ENCODE measurements at places on chromosomes 12 and 14.

DNA sequence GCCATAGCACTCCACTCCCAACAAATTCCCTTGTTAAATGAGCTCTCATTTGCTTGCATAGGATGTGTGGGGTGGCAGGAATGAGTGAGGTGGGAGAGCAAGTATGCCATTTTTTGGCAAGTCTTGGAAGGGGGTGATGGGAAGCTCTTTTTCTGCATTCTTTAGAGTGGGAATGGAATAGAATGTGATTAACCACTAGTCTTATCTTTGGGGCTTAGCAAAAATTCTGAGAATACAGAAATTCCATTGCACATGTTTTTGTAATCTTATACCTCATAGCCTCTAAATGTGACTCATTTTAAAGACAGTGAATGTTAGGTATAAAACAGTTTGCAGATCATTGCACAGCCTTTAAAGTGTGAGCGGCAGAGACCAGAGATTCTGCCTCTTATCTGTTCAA is 28.4 kb upstream of the NEDD1 start:
- DNase-seq, result no peak

DNA sequence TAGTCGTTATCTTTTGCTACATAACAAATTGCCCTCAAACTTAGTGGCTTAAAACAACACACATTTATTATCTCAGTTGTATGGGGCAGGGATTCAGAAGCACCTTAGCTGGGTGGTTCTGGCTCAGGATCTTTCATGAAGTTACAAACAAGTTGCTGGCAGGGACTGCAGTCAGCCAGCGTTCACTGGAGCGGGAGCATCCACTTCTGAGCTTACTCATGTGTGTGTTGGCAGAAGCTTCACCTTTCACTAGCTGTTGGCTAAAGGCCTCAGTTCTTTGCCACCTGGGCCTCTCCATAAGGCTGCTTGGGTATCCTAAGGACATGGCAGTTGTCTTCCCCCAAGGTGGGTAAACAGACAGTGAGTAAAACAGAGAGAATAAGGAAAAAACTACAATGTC is 365.7 kb downstream of the RPS29 start:
- no peak for DNase-seq

- DNase-seq, result no peak
Measured at GRCh38 chr12:124833693-124834122, 30.0 kb downstream of the SCARB1 start.

DNA sequence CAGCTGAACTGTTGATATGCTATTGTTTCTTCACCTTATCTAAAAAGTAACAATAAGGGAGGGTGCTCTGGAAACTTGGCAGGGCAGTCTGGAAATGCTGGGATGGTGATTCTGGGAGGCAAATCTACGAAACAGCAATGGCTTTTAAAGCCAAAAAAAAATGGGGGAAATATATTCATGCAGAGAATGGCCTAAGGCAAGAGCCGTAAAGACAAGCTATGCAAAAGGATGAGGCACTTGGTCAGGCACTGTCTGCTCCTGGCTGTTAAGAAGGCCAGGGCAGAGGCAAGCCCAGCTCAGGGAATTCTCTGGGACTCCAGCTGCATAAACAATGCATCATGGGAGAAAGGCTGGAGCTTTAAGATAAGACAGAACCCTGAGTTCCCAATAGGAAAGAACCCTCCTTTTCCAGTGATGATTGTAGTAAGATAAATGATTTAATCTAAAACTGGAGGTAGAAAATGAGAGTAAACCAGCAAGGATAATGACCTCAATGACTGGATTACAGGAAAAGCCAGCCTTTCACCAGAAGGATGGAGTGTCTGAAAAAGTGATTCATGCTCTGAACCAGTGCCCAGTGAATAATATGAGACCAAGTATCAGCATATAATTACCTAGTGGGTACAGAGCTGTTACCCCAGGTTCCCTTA is 46.0 kb downstream of the ITPR2 start:
- DNase-seq, result no peak

GRCh38 chr12:26010293-26010821 is 51.9 kb downstream of the RASSF8 start:
- no peak for DNase-seq

DNA sequence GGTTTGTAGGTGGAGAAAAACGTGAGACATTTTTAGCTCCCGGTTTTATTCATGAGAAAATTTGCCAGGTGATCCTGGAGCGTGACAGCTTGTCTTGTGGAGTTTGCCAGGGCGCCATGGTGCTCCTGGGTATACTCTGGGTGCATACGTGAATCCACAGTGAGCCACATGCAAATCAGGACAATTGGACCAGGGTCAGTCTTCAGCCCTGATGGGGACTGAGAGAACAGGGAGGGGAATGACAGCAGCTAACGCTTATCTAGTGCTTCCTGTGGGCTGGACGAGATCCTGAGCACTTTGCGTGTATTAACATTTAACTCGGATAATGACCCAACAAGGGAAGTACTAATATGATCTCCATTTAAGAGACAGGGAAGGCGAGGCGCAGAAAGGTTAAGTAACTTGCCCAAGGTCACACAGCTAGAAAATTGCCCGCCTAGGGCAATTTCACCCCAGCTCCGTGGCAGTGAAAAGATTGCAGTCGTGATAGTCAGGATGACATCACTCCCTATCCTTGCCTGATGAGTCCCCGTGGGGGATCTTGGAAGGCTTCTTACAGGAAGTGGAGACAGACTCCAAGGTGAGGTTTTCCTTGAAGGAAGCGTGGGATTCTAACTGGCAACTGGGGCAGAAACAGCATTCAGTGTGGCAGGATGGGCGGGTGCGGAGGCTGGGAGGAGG is 118.4 kb upstream of the NCOR2 start:
- DNase-seq, result no peak

- no peak for DNase-seq
Measured at GRCh38 chr14:93993382-93993781, 3.7 kb upstream of the CCDC197 start.

DNA sequence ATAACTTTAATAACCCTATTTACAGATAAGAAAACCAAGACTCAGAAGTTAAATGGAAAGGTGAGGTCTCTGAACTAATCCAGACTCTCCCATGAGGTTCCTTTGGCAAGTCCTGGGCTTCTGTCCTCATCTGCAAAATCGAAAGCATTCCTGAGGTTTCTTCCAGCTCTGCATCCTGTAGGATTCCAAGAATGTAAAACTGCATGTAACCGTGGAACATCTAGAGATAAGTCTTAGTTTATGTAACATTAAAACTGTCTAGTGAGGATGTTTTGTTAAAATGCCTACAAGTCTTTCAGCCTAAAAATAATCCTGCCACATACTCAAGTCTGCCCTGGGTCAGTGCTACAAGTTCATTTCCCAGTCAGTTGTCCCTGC is 7.3 kb upstream of the ITFG2 start:
- no peak for DNase-seq

DNA sequence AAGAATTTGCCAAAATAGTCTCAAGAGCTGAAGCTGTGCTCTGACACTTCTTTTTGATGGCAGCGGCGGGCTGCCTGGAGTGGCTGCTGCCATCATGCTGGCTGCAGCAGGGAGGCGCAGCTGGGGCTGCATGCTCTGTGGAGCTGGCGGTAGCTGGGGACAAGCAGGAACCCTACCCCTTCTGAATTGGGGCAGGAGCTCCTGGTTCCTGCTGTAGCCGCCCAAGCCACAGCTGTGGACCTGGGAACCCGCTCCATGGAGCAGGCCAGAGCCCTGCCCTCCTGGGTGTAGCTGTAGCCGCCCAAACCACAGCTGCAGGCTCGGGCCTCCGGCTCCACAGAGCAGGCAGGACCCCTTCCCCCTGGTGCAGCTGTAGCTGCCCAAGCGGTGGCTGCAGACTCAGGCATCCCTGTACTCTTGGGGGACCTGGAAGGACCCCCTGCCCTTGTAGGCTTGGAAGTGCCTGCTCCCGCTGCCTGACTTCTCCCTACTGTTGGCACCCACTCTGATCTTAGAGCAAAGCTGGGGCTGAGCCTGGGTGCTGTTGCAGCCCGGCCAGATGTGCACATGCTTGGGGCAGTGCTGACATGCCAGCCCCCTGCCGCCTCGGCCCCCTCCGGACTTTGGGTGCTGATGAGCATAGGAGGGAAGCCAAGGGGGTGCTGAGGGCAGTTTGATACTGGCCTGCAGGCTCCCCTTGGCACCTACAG is 33.3 kb downstream of the APAF1 start:
- no peak for DNase-seq

DNA sequence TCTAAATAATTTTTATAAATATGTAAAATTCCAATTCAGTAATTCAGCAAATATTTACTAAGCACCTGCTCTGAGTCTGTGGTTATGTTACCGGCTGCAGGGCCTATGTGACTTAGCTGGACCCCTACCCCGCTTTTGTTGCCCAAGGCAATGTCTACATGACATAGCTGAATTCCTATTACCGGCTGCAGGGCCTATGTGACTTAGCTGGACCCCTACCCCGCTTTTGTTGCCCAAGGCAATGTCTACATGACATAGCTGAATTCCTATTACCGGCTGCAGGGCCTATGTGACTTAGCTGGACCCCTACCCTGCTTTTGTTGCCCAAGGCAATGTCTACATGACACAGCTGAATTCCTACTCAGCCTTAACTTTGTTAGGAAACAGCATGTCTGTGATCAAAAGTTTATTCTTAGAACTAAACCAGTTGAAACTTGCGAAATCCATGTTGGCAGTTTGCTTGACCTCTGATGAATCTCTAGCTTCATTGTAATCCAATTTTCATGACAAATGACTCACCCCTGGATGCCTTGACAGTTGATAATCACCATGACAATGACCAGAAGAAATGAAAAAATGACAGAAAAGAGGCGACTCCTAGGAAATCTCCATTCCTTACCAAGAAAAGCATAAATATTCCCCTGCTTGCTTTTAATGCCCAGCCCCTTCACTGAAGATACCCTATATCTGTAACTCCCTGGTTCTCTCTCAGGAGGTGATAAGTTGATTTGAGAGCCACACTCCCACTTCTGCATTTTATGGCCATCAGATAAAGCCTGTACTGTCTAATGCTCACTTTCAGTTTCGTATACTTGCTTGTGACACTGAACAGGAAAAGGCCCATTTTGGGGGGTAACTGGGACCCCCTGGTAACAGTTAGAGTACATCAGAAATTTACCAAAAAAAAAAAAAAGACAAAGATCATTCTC is 148.4 kb upstream of the SYT10 start:
- no peak for DNase-seq

GRCh38 chr14:89239023-89239422 is 178.0 kb downstream of the FOXN3 start:
- DNase-seq, result no peak

GRCh38 chr12:49021292-49021915 is 2.8 kb upstream of the PRKAG1 start:
- DNase-seq, result no peak

GRCh38 chr14:39367387-39367751 is 64.9 kb downstream of the FBXO33 start:
- no peak for DNase-seq

DNA sequence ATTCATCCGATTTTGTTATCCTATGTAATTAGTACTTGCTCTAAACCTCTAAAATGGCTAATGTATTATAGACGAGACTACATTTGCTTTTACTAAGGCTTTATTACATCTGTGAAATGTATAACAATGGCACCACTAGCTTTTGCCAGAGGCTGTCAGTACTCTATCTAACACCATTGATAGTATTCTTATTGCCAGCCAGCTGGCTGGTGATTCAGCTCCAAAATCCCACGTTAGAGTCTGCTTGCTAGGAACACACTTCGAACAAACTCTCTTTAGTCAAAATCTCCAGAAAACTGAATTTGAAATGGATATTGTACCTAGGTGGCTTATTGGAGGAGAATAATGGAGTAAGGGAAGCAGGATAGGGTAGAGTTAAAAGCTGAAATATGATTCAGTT is 839.2 kb downstream of the SLC6A15 start:
- DNase-seq, result no peak

- no peak for DNase-seq
Measured at GRCh38 chr12:15931590-15932053, 20.5 kb downstream of the DERA start.

- no peak for DNase-seq
Measured at GRCh38 chr14:63477556-63477955, 65.6 kb downstream of the PPP2R5E start.

GRCh38 chr12:101566318-101566717 is 28.5 kb upstream of the MYBPC1 start:
- DNase-seq, result no peak

DNA sequence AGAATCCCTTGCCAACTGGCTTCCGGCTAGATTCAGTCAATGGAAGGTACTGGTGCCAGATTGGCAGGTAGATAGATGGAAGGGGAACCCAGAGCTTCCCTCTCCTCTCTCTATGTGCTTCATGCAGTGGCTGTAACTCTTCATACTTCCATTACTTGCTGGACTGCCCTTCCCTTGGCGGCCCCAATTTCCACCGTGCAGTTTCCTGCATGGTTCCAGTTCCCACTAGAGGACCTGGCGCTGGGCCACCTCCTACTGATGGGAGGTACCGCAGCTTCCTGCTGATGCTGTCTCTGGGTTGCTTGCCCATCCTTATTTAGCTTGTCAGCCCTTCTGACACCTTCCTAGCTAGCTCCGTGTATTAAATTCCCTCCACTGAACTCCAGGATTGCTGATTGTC is 226.4 kb downstream of the ANO2 start:
- no peak for DNase-seq

Data from mesothelial cell of epicardium (in vitro differentiated cells).